ENCODE measurements at places on chromosomes 6 and 20. TPM values are rescaled to one million over a fixed set of nuclear protein-coding genes. Genes with fewer than 3 reads are reported as not detected.

SNRNP48 gene
- 6.4 TPM for total RNA-seq

EYS gene
- not detected for total RNA-seq

THBS2 gene
- 28.6 TPM for total RNA-seq

CLIC5 gene
- 3.5 TPM for total RNA-seq

ENPP1 gene
- 1.2 TPM for total RNA-seq

SRMS gene
- 0.48 TPM for total RNA-seq

TRIM15 gene
- total RNA-seq, result not detected

MYL9 gene
- total RNA-seq, result 58.5 TPM

DNA sequence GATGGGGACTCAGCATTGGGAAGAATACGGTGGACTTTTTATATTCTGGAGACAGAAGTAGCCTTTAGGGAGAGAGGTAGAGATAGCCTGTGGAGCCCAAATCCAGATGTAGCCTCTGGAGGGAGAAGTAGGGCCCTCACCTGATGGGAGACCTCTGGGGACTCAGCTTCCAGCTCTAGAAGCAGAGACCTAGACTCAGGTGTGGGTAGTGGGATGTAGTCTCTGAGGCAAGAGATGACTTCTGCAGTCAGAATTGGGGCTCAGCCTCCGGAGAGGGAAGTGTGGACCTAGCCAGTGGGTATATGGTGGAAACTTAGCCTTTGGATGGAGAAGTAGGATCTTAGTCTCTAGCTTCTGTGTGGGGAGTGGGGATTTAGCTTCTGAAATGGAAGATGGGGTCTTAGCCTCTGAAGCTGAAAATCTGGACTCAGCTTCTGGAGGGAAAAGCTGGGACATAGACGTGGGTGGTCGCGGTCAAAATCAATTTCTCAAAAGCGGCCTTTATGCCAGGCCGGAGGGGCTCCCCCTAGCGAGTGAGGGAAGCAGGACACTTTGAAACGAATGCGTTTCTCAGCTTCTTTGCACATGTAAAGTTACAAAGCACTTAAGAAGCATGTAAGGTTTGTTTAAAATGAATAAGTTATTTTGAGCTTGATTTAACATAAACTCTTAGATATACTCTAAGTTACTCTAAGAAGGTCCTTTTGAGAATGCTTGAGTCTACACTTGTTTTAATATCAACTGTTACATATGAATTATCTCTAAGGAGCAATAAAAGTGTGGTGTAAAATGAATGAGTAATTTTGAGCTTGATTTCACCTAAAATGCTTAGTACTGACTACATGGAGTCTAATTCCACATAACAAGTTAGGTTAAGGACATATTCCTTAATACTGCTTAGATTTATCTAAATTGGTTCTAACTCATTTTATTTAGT lies 12.9 kb upstream of the ZNF343 start:
- no peak for DNase-seq

- DNase-seq, result no peak
These were observed 147.6 kb upstream of the TMEM170B start for GRCh38 chr6:11389977-11390376.

DNA sequence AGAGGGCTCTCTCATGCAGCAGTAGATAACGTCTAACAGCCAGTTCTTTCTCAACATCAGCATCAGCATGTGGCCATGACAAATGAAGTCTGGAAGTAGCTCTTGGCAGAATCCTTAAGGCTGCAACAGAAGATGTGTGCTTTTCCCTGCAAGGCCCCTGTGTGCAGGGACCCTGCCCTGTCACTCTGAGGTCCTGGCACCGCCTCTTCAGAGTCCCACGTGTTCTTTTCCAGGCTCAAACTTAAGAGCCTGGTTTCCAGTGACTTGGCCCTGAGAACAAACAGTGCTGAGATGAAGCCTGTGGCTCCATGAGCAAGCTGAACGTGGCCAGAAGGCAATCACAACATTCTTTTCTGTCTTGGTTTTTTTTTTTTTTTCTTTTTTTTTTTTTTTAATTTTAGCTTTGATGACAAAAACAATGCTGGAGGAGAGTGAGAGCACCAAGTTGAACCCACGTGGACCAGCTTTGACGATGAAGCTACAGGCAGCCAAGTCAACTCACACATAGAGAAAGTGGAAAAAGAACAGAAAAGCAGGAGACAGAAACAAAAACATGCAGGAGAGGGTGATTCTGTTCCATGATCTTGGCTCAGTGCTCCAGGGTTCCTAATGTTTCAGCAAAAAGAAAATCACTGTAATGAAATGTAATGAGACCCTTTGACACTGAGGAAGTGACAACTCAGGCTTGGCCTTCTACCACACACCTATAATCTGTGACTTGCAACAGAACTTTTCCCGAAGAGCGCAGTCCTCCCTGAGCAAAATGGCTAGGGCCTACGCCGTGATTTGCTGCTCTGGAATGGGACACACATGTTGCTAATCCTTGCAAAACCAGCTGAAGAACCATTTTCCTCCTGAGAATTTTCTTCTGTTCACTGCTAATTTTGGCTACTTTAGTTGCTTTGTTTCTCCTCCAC lies 86.1 kb downstream of the FOXC1 start:
- no peak for DNase-seq

GRCh38 chr6:50831186-50831585 lies 12.5 kb downstream of the TFAP2B start:
- no peak for DNase-seq

- no peak for DNase-seq
These were observed 35.8 kb downstream of the RIPOR2 start for GRCh38 chr6:24899997-24900325.

- DNase-seq, result no peak
These were observed 961.7 kb downstream of the KIF16B start for GRCh38 chr20:15611541-15611940.

GRCh38 chr6:31791324-31792089 lies 4.0 kb downstream of the VARS1 start:
- DNase-seq, result no peak

DNA sequence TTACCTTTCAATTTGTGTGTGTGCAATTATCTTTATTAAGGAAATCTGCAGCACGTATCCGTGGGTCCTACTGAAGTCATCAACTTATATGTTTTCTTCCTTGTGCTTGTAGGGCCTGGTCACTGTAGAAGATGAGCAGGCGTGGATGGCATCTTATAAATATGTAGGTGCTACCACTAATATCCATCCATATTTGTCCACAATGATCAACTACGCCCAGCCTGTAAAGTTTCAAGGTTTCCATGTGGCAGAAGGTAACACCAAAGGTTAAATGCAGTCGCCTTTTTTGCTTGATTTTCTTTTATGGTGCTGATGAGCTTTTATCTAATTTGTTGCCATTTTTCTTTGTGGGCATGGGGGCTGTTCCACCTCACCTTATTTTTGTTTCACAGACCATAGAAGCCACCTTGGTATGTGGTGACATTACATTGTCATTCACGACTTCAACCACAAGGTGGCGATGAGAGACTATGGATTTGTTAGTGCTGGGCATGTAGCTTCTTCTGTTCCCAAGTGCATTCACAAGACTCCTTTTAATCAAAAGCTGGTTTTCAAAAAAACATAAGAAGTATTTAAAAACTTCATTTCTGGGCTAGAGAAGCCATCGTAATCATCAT lies 106.5 kb upstream of the LAMP5 start:
- no peak for DNase-seq

- DNase-seq, result no peak
These were observed 991 bp downstream of the UQCC2 start for GRCh38 chr6:33710296-33711121.

DNA sequence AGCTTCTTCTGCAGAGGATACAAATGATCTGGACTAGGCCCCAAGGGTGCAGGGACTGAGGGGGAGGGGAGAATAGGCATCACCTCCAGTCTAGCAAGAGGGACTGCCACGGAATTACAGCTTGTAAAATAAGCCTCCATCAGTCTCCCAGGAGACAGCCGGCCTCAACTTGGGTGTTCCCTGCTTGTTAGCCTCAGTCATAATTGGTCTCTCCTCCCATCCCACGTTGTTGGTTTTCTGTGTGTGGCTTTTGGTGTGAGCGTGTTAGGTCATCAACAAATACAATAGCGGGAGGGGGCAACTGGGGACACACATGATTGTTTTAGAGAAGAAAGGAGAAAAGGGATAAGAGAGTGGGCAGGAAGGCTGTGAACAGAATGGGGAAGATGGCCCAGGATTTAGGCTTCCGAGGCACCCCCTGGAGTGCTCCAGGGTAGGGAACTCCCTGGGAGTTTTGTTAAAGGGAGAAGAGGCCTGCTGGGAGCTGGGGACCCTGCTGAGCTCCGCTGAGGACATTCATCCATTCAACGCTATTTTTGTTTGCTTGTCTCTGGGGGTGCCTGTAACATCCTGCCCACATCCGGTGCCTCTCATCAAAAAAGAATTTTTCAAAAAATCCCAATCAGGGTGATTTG lies 9.2 kb downstream of the FOXA2 start:
- DNase-seq, result no peak

DNA sequence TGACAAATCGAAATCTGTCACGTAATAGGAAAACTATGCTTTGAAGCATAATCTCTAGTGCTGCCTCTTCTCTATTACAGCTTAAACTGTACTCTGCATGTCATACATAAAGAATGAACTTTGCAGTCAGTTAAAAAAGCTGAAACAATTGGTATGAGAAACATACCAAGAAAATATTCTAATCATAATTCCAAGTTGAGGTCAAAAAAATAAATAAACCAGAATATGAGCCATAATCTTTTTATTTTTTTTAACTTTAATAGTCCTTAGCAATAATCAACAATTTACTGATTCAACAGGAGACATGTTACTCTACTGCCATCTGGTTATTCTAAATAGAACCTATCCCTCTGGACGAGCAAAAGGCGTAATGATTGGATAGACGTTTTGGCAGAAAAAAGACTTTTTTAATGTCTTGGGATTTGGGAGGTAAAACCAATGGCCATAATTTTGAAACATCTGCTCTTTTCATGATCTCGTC lies 224.4 kb upstream of the FLRT3 start:
- no peak for DNase-seq

DNA sequence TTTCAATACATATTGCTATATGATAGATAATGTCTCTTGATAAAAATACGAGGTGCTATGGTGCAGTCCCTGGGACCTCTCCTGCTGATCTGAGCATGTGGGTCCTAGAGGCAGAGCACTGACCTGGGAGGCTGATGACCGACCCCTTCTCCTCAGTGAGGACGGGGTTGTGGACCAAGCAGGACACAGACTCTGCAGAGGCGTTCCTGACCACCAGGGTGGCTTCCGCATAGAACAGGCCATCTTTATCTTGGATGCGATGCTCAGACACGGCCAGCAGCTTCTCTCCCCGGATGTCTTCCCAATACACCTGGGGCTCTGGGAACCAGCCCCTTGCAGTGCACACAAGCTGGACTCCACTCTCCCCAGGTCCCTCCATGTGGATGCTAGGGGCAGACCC lies 4.2 kb downstream of the BTNL2 start:
- no peak for DNase-seq

GRCh38 chr6:75657327-75657726 lies 55.6 kb downstream of the SENP6 start:
- DNase-seq, result no peak

DNA sequence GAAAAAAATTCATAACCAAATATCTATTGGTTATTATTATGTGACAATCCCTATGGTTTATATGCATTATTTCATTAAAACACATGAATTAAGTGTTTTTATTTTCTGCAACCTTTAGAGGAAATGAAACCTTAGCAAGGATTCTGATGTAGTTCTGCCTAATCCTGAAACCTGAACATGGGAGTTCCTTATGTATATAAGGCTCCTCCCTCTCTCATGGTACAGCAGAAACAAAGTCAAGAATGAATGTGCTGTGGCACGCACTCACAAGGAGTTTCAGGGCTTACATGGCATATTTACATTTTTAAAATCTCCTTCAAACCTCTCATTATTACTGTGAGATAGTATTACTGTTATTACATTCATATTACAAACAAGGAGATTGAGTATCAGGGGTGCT lies 426.4 kb upstream of the CITED2 start:
- DNase-seq, result no peak

Data from kidney epithelial cell (primary cell).